Stimulated activated CD8-positive, alpha-beta memory T cell treated with anti-CD3 and anti-CD28 coated beads, Interleukin-7, amount 100 ng/mL, for 1 hour (primary cell): ENCODE measurements at places on chromosomes 5 and 9.

DNA sequence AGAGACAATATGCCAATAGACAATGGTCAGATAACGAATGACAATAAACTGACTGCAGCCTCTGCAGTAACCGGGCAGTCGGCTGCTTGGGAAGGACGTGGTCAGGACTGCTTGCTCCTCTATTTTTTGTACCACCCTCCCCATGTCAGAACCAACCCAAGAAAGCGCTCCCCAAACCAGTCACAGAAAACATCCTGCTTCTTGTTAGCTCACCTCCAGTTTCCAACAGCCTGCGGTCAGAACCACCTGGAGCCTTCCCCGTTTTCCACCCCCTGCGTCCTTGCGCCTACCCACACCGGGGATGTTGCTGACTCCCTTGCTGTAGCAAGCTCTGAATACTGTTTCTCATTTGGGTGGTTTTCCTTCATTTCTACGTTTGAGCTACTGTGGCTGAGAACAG lies 1.7 kb upstream of the MRNIP start:
- DNase-seq: no peak

DNA sequence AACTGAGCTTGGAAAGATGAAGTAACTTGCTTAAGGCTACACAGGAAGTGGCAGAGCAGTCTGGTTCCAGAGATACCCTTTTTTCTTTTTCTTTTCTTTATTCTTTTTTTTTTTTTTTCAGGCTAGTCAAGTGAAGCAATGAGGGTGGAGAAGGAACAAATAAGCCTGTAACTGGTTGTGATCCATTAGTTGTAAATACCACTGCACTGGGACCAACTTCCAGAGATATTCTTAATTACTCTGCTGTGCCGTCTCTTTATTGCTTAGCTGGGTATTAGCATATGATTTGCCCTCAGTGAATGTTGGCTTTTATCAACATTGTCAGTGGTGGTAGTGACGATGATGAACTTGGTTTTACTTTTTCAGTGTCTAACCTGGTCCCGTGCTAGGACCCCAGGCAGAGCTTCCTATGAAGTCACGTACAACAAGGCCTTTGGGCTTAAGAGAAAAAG lies 26.7 kb downstream of the LNPEP start:
- DNase-seq: no peak

- DNase-seq: no peak
These were observed 319.4 kb downstream of the NDUFS4 start for GRCh38 chr5:53879708-53880323.

- DNase-seq: no peak
These were observed 118.2 kb downstream of the SEC61B start for GRCh38 chr9:99340281-99340680.

- DNase-seq: no peak
These were observed 168.8 kb upstream of the RAI14 start for GRCh38 chr5:34487159-34487879.

GRCh38 chr9:132234535-132234934 lies 72.7 kb downstream of the NTNG2 start:
- no peak for DNase-seq

GRCh38 chr9:98958271-98958984 lies 14.7 kb downstream of the COL15A1 start:
- no peak for DNase-seq

GRCh38 chr5:2267991-2268390 lies 385.3 kb upstream of the IRX4 start:
- no peak for DNase-seq

- no peak for DNase-seq
These were observed 591.4 kb downstream of the CCDC171 start for GRCh38 chr9:16143947-16144890.

- no peak for DNase-seq
These were observed 15.7 kb downstream of the BDP1 start for GRCh38 chr5:71471193-71471592.

- no peak for DNase-seq
These were observed 5.4 kb upstream of the ZDHHC12 start for GRCh38 chr9:128729302-128729701.

GRCh38 chr9:82454509-82455190 lies 466.1 kb downstream of the SPATA31D1 start:
- DNase-seq: no peak

DNA sequence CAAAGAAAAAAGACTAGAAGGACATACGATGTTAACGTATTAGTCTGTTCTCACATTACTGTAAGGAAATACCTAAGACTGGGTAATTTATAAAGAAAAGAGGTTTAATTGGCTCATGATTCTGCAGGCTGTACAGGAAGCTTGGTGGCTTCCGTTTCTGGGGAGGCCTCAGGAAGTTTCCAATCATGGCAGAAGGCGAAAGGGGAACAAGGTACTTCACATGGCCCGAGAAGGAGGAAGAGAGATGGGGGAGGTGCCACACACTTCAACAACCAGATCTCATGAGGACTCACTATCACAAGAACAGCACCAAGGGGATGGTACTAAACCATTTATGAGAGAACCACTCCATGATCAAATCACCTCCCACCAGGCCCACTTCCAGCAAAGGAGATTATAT lies 110.1 kb downstream of the CARTPT start:
- no peak for DNase-seq

DNA sequence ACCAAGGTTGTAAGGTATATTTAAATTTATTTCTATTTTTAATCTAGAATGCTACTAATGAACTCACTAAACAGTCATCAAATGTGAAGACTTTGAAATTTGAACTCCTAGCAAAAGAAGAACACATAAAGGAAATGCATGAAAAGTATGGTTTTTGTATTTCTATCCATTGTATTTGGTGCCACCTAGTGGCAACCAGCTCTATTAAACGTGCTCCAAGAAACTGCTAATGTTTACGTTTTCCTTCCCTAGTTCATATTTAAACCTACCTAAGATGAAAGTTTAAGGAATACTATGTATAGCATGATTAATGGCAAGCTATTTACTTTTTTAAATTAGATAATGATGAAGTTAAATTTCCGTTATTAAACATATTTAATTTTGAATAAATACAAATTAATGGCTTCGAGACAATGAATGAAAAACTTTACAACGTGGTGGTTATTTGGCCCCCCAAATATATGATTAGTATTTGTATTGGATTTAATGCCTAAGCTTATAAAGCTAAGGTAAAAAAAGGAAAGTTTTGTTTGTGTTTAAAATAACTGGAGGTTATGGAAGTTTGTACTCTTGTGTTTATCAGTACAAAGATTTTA lies 115.9 kb upstream of the SH3GL2 start:
- DNase-seq: no peak

- no peak for DNase-seq
These were observed 51.8 kb upstream of the ZBTB43 start for GRCh38 chr9:126752881-126753670.

GRCh38 chr9:2132484-2133082 lies 117.4 kb downstream of the SMARCA2 start:
- DNase-seq: no peak

GRCh38 chr5:179263391-179264052 lies 81.7 kb downstream of the ADAMTS2 start:
- DNase-seq: no peak

- no peak for DNase-seq
These were observed 16.7 kb upstream of the IL13 start for GRCh38 chr5:132641241-132641723.
